ENCODE measurements at places on chromosomes 1 and 21.
A peak's percentile ranks its signal among the peaks of the same experiment; 100 is the strongest.

DNA sequence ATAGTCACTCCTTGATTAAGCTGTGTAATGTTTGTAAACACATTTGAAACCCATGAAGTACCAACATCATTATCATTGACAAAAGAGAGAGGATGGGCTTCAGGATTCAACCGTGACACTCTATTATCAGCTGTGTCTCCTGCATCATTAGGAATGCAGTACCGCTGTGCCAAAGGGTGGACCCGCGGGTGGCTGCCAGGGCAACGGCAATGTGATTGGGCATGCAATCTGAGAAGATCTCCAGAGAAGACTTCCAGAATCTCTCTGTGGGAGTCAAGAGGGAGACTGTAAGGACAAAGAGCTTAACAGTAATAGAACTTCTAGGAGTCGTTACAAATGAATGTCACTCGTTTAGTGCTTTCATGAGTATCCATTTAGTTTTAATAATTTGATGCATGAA, 97.9 kb downstream of the USH2A start:
- no peak for DNase-seq

- no peak for DNase-seq
These were observed 48.0 kb upstream of the ACOT11 start for GRCh38 chr1:54500107-54500431.

GRCh38 chr1:167431261-167431908, 86.9 kb downstream of the CD247 start:
- peak; percentile 48 for DNase-seq

DNA sequence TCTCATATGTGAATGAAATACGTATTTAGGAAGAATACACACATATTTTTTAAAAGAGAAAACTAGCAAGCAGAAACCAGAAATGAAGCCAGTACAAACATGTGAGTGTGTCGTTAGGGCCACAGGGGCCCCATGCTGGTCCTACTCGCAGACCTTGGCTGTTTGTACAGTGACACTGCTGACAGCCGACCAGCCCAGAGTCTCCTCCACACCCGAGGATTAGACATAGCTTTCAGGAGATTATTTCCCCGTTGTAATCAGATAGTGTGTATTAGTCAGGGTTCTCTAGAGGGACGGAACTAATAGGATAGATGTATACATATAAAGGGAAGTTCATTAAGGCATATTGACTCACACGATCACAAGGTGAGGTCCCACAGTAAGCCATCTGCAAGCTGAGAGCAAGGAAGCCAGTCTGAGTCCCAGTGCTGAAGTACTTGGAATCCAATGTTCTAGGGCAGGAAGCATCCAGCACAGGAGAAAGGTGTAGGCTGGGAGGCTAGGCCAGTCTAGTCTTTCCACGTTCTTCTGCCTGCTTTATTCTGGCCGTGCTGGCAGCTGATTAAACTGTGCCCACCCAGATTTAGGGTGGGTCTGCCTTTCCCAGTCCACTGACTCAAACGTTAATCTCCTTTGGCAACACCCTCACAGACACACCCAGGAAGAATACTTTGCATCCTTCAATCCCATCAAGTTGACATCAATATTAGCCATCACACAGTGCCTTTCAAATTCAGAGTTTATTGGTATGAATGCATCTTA, 51.2 kb downstream of the DIP2A start:
- no peak for DNase-seq

- DNase-seq: no peak
These were observed 174.0 kb downstream of the TRABD2B start for GRCh38 chr1:47823040-47823808.

DNA sequence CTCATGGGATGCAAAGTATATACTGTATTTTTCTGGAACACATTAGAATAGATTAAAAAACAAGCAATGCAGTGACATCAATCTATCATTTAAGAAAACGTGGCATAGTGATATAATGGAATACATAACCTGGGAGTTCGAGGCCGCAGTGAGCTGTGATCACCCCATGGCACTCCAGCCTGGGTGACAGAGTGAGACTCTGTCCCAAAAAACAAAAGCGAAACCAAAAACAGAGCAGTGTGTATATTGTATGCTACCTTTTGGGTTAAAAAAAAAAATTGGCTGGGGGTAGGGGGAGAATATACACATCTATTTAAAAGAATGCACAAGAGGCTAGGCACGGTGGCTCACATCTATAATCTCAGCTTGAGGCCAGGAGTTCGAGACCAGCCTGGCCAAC, 13.5 kb downstream of the SLC2A1 start:
- DNase-seq: no peak

- no peak for DNase-seq
These were observed 87.7 kb downstream of the RAB3GAP2 start for GRCh38 chr1:220184506-220184905.

GRCh38 chr1:192763243-192763642, 45.6 kb upstream of the RGS2 start:
- DNase-seq: no peak

GRCh38 chr1:5119366-5120234, 465.2 kb downstream of the AJAP1 start:
- no peak for DNase-seq

GRCh38 chr1:95097426-95097825, 19.7 kb upstream of the TLCD4 start:
- DNase-seq: no peak

DNA sequence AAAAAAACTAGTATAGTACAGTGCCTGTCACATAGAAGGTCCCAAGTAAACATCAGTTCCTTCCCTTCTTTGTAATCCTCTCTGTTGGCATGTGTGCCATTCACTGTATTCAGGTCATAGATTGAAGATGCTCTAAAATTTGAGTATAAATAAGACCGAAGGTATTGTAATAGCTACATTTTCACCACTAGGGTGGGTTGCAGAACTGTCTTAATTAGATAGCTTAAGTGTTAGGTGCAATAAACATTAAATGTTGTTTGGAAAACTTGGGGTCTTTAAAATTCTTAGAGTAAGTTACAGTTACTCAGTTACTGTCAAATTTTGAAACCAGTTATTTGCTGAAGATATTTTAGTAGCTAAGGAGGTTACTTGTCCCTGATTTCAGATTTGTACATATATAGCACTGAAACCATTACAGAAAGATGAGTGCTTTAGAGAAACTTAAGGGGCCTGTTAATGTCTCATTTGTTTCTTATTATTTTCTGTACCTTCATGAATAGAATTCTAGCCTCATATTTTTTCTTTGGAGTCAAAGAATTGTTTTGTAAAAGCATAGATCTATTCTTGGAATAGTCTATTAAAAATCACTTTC, 24.3 kb downstream of the PER3 start:
- peak; percentile 44 for DNase-seq

GRCh38 chr1:22753481-22753971, 42.9 kb downstream of the EPHB2 start:
- no peak for DNase-seq

DNA sequence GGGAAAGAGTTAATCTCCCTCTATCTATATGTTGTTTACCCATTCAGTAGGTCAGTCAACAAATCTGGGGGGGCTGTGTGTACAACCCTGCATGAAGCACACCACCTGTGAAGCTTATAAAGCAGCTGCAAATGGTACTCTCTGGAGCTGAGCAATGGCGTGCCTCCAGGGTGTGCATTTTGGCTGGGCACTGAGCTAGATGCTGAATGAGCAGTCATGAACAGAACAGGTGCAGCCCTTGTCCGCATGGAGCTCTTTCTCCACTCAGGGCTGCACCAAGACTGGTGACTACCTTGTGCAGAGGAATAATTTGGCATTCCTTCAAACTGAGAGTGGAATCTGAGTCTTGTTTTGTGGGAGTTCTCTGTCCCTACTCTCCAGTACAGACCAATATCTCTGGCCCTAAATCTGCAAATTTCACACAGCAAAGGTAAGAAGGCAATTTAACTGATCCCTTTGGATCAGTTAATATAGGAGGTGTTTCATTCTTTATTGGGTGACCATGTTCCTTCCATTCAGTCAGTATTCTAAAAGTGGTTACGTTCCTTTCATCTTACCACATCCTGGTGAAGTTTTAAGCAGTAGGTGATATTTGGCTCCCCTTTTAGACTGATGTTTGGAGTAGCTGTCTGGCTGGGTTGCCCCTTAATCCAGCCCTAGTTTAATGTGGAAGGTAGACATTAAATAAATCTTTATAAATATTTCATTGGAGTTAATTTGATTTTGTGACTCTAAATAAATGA, 76.0 kb downstream of the GPR88 start:
- no peak for DNase-seq

DNA sequence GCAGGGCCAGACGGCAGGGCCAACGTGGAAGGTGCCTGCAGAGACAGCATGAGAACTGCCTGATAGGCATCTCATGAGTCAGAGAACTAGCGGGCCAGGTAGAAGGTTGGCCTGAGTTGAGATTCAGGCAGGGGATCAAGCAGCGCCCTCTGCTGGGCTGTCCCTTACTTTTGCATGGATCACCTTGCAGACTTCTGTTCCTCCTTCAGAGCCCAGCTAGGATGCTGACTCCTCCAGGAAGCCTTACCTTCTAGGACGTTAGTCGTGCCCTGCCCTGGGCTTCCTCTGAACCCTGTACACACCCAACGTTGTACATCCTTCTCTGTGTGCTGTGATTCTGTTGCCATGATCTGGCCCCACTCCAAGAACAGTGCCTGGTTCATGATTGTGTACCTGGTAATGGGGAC, 231.3 kb upstream of the VAMP3 start:
- no peak for DNase-seq

GRCh38 chr1:11982010-11982392, 1.8 kb downstream of the MFN2 start:
- DNase-seq: no peak

DNA sequence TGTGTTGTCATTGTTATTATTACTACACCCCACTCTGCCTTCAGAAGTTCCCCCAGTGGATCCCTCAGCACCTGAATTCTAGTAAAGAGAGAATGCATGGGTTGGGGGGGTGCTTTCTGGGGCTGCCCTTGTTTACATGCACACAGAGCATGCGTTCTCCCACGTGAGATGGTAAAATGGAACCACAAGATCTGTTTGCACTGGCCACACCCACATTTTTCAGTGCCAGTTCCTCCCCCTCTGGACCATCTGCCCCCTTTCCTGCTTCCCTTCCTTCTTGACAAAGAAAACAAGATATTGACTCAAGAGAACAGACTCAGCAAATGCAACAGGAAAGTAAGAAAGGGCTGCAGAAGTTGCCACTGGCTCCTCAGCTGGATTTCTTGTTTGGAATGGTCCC, 8.9 kb downstream of the SLC6A17 start:
- DNase-seq: no peak

- no peak for DNase-seq
These were observed 18.2 kb downstream of the KIF1B start for GRCh38 chr1:10228528-10228927.

DNA sequence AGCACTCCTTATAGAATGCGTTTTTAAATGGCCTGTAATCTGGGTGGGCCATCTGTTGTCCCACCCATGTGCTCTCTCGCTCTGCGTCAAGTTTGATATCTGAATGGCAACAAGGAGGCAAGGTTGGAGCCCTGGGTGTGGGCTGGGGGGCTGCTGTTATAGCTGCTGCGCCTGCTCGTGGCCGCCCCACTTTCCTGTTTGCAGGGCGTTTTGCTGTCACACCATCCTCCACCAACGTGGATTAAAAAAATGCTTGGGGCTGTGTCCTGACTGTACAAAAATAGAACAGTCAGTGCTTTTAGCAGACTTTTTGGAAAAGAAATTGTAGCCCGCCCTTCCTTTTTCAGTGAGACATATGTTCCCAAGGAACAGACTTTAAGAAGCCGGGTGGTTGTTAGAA, 25.4 kb downstream of the UMODL1 start:
- no peak for DNase-seq

GRCh38 chr1:95339377-95339776, 105.4 kb downstream of the RWDD3 start:
- no peak for DNase-seq

- DNase-seq: no peak
These were observed 20.0 kb downstream of the IBA57 start for GRCh38 chr1:228185641-228185965.

- DNase-seq: no peak
These were observed 298.4 kb upstream of the DUSP10 start for GRCh38 chr1:222040121-222040805.

DNA sequence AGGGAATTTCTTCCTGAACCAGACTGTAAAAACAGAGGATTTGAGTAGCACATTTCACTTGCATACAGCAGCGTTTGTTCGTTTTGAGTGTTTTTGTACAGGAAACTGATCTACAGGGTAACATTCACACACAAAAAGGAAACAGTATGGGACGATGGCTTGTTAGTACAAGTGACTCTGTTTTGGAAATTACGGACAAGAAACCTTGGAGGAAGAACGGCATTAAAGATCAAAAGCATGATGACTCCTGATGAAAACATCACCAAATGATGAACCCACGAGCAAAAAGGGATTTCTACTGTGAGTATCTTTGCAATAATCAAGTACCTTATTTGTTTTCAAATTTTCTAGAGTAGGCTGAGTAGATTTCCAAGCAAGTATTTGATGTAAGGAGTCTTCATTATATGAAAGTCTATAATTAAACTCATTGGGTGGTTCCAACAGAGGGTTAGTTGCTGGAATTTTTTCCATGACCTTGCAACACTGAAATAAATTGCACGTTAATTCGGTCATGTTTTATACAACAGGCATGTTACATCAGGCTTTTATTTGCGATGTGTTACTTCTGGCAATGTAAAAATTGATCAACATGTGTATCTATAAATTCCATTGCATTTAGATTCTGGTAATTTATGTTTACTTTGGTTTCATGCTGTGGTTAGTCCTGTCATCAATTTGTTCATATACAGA, 76.7 kb upstream of the KCNK2 start:
- DNase-seq: no peak
